ENCODE measurements at places on chromosomes 5 and 9.

DNA sequence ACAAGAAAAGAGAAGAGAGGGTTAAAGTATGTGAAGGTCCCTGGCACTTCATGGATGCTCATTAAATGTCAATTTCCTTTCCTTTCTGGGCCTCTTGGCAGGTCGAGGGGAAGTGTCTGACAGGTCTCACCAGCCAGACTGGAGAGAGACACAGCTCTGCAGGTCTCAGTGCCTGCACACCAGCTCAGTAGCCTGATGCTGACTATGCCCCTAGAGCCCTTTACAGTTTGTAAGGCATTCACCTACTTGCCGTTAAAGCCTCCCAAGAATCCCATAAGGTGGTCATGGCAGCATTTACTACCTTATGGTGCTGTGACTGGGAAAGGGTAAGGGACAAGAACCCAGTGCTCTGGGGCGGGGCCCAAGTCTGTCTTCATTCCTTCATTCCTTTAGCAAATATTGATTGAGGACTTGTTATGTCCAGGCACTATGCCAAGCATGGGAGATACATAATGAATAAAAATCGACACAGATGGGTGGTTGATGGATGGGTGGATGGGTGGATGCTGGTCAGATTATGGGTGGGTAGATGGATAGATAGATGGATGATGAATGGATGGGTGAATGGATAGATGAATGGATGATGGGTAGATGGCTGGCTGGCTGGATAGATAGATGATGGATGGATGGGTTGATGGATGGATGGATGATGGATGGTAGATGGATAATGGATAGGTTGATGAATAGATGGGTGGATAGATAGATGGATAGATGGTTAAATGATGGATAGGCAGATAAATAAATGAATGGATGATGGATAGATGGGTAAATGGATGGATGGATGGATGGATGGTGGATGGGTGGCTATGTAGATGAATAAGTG lies 21.3 kb upstream of the KIF12 start:
- DNase-seq, result no peak

DNA sequence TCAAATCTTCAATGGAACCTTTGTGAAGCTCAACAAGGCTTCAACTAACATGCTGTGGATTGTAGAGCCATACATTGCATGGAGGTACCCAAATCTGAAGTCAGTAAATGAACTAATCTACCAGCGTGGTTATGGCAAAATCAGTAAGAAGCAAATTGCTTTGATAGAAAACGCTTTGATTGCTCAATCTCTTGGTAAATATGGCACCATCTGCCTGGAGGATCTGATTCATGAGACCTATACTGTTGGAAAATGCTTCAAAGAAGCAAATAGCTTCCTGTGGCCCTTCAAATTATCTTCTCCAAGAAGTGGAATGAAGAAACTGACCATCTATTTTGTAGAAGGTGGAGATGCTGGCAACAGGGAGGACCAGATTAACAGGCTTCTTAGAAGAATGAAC lies 54.7 kb upstream of the TTC39B start:
- no peak for DNase-seq

- no peak for DNase-seq
These were observed 6.0 kb downstream of the POLR3G start for GRCh38 chr5:90480699-90481098.

- DNase-seq, result peak; percentile 26
These were observed 185.4 kb downstream of the GABBR2 start for GRCh38 chr9:98523231-98523901.
